Right ventricle myocardium superior (tissue), 1 donor: ENCODE measurements at places on chromosomes 12 and 14.

- DNase-seq: no peak
These were observed 148.5 kb downstream of the TMTC2 start for GRCh38 chr12:82835217-82835616.

GRCh38 chr12:563250-563781 is 99.9 kb downstream of the NINJ2 start:
- DNase-seq: no peak

GRCh38 chr14:47149326-47149725 is 497.7 kb upstream of the RPL10L start:
- DNase-seq: no peak

GRCh38 chr12:22978962-22979361 is 354.0 kb downstream of the ETNK1 start:
- DNase-seq: no peak

- DNase-seq: no peak
These were observed 39.1 kb downstream of the TXNDC16 start for GRCh38 chr14:52513249-52513648.

- DNase-seq: no peak
These were observed 16.2 kb downstream of the CCDC62 start for GRCh38 chr12:122790393-122791075.

- DNase-seq: no peak
These were observed 44.8 kb upstream of the FRS2 start for GRCh38 chr12:69425417-69425816.

DNA sequence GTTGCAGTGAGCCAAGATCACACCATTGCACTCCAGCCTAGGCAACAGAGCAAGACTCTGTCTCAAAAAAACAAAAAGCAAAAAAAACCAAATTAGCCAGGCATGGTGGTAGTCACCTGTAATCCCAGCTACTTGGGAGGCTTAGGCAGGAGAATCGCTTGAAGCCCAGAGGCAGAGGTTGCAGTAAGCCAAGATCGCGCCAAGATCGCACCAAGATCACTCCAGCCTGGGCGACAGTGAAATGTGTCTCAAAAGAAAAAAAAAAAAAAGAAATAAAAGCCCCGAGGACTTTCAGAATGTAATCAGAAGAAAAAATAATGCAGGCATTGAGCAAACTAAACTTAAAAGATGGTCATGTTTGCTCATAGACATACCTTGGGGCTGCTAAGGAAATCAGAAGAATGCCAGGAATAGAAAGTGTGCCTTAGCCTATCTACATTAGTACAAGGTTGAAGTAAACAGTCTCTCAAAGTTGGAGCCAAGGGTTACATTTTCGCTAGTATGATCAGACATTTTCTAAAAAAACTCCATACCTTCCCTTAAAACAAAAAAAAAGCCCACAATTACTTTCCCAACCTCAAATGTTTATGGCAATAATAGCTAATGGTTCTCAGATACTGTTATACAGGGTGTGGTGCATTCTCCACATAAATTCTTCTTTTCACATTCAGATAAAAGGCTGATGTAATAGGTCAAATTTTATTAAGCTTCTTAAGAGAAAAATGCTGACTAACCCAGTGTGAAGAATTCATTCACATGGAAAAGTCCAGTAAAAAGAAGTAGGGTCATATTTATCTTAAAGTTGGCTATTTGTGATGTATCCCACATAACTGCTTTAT is 15.8 kb downstream of the DTD2 start:
- no peak for DNase-seq

DNA sequence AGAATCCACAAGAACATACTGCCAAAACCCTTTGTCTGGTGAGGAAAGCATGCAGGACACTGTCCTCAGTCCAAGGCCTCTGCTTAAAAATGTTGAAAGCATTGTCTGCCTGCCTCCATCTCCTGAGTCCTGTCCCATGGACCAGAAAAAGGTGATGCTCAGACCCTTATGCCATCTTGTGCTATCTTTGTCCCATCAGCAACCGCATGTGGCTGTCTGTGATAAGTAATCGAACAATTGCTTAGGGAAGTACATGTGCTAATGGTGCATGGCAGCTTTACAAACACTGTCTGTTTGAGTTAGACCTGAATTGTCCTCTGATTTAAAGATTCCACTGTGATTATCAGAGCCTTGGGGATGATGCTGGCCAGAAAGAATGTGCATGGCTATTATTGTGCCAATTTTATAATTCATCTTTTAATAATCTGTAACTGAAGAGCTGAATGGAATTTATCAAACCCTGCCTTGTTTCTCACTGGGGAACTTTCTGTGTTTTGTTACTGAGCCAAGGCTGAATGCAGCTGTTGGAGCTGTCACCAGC is 177.5 kb downstream of the DACT1 start:
- DNase-seq: no peak

DNA sequence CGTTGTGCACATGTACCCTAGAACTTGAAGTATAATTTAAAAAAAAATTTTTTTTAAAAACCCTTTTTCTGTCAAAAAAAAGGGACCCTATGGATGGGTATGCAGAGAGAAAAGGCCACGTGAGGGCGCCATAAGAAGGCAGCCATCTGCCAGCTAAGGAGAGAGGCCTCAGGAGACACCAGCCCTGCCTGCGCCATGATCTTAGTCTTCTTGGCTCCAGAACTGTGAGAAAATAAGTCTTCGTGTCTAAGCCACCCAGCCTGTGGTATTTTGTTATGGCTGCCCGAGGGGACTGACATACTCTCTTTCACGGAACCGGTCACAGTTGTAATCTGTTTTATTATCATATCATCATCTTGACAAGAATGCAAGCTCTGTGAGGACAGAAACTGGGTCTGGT is 174.8 kb downstream of the EFCAB11 start:
- DNase-seq: no peak

GRCh38 chr12:88509347-88509746 is 70.9 kb downstream of the KITLG start:
- DNase-seq: no peak

DNA sequence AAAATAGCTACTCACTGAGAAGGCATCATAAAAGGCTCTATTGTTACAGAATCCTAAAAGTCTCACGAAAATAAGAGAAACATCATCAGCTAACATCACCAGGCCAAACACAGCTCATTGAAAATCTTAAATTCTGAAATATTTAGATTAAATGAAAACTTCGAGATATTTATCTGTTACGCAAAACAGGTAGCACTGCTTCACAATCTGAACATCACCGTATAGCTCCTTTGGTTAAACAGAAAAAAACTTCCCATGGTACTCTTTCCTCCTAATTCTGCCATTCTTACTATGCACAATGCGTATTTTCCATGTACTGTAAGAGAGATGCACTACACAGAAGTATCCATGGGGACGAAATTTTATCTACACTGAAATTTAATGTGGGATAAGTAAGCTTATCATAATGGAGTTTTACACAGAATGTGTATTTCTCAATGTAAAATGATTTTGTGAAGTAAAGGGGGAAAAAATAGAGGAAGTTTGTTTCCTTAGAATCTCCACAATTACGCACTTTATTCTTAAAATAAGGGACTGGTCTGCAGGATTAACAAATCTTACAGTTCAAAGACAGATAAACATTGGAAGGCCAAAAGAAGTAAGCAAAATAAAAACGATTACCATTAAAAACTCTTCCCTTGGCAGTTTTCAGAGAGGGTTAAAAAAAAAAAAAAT is 1.9 kb downstream of the SGPP1 start:
- DNase-seq: no peak

- peak; percentile 83 for DNase-seq
These were observed 40.2 kb downstream of the STAB2 start for GRCh38 chr12:103627189-103627855.

DNA sequence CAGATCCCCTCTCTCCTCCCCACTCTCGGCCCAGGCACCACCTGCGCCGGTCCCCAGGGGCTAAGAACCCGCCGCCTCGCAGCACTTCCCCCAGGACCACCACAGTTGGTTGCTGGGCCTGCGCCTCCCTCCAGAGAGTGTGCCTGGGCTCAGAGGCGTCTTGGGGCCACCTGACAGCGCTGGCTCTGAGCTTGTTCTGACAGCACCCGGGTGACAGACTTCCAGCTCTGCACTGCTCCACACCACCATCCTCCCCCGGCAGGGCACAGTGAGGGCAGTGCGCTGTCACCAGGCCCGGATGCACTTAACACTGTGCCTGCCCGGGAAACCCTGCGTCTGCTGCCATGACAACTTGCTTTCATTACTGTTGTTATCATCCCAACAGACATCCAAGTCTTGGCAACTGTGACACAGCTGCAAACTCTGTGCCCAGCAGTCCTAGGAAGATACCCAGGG is 6.6 kb downstream of the BRF1 start:
- DNase-seq: peak; percentile 86

DNA sequence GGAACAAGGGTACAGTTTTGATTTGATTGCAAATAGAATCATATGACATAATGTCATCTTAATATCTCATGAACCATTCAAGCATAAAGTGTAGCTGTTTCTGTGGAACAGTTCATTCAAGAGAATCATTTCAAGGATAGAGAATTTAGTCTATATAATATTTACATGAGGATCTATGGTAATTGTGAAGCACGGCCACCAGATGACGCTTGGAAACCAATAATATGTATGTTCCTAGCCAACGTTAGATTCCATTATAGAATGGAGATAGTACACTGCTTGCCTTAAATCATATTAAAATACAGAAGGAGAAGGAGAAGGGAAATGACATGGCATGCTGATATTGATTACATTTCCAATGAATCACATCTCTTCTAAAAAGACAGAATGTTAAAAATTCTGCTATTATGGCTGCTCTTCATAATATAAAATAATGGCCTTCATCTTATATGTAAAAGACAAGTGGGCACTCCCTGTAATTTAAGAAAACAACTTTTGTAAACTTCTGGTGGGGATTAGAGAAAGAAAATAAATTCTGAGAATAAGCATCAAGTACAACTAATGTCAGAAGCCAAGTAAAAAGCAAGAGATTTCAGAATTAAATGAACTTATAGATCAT is 351.0 kb downstream of the NAV3 start:
- DNase-seq: no peak

- DNase-seq: no peak
These were observed 67.8 kb upstream of the NAP1L1 start for GRCh38 chr12:76152181-76152807.

DNA sequence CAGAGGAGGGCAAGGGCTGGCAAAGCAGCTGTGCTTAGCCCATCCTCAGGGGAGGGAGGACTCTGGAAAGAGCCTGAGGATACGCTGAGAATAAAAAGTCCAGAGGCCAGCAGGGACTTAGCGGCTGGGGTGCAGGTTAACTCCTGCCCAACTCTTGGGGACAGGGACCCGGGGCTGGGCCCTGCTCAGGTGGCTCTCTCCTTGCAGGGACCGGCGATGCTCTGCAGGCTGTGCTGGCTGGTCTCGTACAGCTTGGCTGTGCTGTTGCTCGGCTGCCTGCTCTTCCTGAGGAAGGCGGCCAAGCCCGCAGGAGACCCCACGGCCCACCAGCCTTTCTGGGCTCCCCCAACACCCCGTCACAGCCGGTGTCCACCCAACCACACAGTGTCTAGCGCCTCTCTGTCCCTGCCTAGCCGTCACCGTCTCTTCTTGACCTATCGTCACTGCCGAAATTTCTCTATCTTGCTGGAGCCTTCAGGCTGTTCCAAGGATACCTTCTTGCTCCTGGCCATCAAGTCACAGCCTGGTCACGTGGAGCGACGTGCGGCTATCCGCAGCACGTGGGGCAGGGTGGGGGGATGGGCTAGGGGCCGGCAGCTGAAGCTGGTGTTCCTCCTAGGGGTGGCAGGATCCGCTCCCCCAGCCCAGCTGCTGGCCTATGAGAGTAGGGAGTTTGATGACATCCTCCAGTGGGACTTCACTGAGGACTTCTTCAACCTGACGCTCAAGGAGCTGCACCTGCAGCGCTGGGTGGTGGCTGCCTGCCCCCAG is 2.8 kb downstream of the B3GNT4 start:
- DNase-seq: no peak

- DNase-seq: no peak
These were observed 6.2 kb downstream of the KHNYN start for GRCh38 chr14:24435998-24436354.

- DNase-seq: peak; percentile 85
These were observed 8.6 kb downstream of the SETD1B start for GRCh38 chr12:121812320-121812871.

DNA sequence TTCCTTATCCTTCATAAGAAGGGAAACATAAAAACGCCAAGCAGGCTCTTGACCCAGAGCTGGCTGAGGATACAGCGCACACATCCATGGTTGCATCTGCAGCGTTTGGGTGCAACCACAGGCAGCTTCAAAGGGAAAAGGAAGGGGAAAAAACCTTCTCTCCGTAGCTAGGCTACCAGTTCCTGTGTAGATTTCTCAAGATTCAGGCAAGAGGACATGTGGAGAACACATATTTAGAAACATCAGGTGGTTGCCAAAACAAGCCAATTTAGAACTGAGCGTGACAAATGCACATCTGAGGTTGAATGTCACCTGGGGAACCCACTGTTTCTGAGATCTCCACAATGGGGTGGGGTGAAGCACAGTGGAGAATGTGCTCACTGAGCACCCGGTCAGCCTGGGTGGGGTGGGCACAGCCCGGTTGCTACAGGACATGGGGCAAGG is 78.3 kb upstream of the BDKRB2 start:
- DNase-seq: no peak

- DNase-seq: no peak
These were observed 170.6 kb downstream of the BMP4 start for GRCh38 chr14:53786045-53786444.

DNA sequence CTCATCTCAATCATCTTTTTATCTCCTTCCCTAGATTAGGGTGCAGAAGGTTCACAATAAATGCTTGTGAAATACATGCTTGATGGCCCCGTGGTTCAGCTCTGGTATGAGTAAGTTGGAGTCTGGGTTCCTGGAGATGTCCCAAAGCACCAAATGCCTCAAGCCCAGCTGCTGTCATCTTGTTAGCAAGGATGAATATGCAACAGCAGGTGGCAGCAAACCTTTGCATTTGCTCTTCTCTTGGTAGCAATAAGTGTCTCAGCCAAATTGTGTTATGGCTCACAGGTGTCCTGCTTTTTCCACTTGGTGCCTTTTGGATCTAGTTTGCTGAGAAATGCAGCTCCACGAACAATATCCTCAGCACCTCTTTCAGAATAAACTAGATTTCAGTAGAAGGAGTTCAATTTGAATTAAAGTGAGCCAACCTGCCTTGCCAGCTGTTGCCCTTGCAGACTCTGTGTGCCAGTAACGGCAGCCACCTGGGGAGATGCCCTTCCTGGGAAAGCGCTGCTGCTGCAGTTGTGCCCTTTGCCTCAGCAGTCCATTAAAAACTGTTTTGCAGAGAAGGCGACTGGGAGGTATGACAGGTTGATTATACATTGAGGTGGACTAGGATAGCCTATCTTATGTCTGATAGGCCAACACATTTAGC is 417.3 kb downstream of the SNAPC1 start:
- DNase-seq: no peak

GRCh38 chr12:126404293-126404881 is 1339.2 kb downstream of the AACS start:
- no peak for DNase-seq

- no peak for DNase-seq
These were observed 12.6 kb downstream of the GPRC5A start for GRCh38 chr12:12903642-12904609.

- DNase-seq: no peak
These were observed 259.7 kb downstream of the NELL2 start for GRCh38 chr12:44616402-44616801.

- no peak for DNase-seq
These were observed 2.9 kb upstream of the BIN2 start for GRCh38 chr12:51326698-51327439.

GRCh38 chr12:69047990-69048389 is 115.0 kb upstream of the CPM start:
- no peak for DNase-seq
